C1 segment of cervical spinal cord (tissue), 14 donors: ENCODE measurements at places on chromosomes 5 and 9.
A peak's percentile ranks its signal among the peaks of the same experiment; 100 is the strongest.

- DNase-seq, result no peak
These were observed 182.6 kb upstream of the GNA14 start for GRCh38 chr9:77830618-77831285.

- DNase-seq, result no peak
These were observed 517.5 kb downstream of the EFNA5 start for GRCh38 chr5:107153283-107153682.

- peak; percentile 42 for DNase-seq
These were observed 2.0 kb downstream of the CD74 start for GRCh38 chr5:150410524-150411244.

- DNase-seq, result no peak
These were observed 2245.5 kb upstream of the WWC1 start for GRCh38 chr5:166045961-166046360.

GRCh38 chr9:117546894-117547678 lies 132.2 kb upstream of the ASTN2 start:
- no peak for DNase-seq

DNA sequence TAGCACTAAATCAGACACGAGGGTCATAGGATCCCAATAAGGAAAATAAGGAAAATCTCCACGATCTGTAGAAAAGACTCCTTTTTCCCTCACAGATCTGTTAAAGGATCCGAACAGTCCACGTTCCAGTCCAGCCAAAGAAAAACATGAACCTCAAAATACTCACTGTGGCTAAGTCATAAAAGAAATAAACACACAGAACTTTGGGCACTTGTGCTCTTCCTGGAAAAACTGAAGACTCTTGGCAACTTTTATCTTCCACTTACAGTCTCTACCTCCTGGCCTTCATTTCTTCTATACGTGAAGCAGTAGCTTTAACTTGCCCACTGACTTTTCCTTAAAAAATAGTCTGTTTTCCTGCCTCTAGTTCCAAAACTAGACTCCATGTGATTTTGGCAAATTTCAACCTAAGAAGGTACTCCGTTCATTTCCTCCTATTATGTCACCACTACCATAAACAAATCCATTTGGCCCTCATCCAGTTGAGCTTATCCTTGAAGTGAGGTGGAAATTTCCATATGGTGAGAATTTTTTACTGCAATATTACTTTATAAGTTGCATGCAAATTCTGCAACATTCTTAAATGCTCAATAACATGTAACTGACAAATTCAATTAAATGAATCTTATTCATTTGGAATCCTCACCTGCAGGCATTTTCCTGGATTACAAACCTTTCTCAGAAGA lies 5.3 kb upstream of the LHFPL2 start:
- no peak for DNase-seq

DNA sequence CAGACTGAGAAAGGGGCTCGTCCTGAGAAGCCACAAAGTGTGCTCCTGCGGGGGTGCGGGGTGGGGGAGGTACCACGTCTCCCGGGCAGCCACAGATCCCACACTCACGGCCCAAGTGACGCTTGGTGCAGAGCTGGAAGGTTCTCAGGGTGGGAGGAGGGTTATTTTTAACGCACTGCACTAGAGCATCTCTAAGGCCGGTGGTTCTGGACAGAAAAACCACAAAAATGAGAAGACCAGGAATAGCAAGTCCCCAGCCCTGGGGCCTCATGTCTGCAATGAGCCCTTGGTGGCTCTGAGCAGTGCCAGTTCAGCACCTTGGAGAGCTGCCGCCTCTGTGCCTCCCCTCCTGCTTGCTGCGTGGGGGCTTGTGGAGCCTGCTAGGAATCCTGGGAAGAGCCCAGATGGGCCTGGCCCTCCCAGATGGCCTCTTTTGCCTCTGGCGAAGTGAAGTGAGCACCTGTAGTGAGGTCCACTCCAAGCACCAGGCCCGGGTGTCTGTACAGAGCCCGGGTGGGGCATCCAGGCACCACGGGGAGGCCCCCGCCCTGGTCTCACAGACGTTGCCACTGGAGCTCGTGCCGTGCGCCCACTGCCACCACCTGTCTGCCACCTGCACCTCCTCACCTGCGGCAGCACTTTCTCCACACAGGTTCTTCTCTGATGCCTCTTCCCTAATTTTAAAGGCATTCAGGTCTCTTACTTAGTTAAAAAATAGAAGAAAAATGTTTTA lies 48.9 kb upstream of the CACNA1B start:
- no peak for DNase-seq

DNA sequence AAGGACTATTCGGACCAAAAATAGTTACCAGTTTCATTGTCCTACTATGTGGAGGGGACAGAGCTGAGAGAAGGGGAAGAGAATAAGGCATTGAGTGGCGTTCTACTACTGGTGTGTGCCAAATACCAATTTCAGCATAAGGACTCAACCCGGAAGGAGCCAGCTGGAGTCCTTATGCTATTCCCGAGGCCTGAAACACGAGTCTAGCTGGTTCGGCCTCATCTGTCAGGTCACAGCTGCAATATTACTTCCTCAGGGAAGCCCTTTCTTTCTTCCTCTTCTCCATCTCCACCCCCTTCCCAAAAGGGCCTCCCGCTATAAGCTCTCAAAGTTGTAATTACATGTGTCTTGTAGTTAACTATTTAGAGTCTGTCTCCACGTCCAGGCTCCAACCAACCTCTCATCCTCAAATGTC lies 20.5 kb upstream of the FER start:
- DNase-seq, result peak; percentile 11

DNA sequence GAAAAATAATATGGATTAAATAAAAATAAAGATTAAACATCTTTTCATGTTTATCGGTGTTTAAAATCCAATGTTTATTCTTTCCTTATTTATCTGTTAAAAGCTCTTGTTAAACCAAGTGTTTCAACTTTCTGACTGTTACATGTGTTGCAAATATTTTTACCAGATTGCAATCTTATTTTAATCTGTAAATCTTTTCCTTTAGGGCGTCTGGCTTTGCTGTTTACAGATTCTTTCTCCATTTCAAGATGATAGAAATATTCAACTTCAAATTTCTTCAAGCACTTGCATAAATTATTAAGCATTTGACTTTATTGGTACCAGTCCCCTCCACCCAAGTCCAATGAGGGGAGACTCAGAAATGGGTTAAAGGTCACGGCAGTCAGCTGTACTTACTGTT lies 16.9 kb upstream of the ABCA1 start:
- DNase-seq, result no peak

- no peak for DNase-seq
These were observed 104.3 kb downstream of the SAXO1 start for GRCh38 chr9:18928711-18929110.

DNA sequence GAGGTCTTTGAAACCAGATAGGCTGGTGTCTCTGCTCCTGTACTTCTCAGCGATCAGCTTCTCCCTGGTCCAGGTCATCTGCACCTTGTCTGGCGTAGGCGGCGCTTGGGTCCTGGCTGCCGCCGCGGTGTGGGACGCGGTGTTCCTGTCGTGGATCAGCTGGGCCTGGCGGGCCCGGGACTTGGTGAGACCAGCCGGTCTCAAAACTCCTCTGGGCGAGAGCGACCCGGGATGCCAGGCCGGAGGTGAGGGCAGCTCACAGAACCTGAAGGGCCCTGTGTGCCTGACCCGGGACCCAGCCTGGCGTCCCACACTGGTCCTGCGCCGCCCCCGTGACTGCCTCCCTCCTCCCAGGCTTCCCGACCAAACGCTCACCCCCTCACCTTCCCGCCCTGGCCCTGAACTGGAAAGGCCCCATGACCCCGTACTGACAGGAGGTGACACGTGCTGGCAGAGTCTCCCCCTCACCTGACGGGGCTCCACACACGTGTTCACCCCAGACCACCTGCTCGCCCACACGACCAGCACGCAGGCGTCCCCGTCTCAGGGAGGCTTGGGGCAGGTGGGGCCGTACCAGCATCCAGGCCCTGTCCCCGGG lies 49.0 kb downstream of the NKD2 start:
- no peak for DNase-seq

DNA sequence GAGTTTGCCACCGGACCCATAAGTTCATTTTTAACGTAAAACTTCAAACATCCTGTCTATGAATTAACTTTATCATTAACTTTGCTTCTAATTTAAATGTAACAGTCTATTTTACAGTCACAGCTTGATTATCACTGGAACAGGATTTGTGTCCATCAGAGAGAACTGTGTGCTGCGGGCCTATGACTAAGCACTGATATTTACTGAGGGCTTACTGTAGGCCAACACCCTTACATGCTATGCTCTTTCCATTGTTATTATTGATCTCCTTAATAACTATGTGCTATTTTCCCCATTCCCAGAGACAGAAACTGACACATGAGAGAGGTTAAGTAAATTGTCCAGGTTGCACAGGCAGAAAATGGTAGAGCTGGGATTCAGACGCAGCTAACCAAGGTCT lies 24.0 kb upstream of the GPR151 start:
- DNase-seq, result no peak

DNA sequence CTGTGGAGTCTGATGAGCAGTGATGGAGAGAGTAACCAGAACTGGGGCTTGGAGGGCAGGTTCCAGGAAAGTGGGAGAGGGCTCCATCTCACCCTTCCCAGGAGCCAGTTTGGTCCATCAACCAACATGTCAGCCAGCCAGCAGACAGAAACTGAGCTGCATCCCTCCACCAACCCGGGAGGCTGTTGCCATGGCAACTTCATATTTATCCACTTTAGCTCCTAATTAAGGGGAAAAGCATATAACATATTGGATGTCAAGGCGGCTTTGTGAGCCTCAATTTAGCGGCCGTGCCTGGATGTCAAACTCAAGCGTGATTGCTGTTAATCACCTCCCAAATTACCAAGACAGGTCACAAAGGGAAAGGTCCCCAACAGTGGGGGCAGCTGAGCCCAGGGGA lies 81.5 kb upstream of the ARAP3 start:
- DNase-seq, result no peak

DNA sequence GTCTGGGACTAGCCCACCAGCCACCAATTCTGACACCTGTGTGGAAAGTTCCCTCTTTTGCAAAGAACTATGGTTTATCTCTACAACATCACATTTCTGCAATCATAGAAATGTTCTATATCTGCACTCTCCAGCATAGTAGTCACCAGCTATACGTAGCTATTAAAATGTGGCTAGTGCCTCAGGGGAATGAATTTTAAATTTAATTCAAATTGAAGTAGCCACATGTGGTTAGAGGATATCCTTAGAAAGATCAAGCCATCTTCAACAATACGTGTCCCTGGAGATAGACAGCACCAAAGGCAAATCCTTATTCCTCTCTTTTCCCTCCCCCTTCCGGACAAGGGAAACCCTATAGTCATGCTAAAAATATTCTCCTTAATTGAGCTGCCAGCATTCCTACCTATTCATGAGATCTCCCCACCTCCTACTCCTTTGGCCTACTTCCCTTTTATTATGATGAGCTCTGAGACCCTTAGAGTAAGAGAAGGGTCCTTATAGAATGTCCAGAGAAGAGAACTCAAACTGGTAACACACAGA lies 11.1 kb downstream of the LCP2 start:
- no peak for DNase-seq

DNA sequence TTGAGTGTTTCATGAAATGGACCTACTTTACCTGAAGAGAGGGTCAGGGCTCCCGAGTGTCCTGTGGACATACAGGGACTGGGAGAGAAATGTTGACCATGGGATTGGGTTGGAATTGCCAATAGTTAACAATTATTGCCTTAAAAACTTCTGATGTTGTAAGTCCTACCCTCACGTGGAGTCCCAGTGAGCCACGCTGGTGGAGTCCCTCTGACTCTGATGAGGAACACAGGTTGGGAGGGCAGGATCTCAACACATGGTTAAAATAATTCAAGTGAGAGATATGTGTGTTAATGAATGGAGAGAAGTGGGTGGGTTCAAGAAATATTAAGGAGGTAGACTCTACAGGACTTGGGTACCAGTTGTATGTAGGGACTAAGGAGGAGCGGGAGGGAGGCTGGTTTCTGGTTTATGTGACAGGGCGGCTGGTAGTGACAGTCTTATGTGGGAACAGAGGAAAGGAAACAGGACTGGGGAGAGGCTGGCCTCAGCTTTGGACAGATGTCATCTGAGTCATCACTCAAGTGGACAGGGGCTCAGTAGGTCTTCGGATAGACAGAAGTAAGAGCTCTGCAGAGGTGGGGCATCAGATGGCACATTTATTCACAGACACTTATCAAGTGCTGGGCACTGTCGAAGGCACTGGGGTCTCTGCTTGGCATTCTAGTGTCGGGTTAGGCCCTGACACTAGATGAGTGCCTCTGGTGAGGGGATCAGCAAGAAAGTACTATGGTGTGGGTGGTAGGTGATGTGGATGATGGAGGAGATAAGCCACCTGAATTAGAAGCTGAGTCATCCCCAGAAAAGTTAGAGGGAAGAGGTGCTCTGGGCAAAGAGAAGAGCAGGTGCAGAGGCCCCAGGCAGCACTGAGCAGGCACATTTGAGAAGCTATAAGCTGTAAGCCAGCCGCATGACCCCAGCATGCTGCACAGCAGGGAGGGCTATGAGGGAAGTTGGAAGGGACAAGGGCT lies 27.2 kb downstream of the MAML1 start:
- DNase-seq, result no peak

DNA sequence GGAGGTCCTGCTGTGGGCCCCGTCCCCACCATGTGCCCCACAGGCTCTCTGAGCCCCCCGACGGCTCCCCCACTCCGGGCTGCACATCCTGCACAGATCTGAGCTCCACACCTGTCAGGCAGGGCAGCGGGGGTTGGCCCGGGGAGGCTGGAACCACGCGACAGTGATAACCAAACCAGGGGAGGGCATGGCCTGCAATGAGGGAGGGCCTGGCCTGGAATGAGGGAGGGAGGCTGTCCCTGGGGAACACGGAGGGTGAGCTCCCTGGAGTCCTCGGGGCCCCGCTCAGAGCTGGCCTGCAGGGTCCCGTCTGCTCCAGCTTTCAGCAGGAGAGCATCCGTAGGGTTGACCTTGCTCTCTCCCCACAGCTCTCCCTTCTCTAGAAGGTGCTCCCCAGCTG lies 30.5 kb downstream of the SLC9A3 start:
- DNase-seq, result no peak

- no peak for DNase-seq
These were observed 140.2 kb downstream of the EMB start for GRCh38 chr5:50300878-50301277.

GRCh38 chr5:39082995-39083394 lies 8.8 kb upstream of the RICTOR start:
- no peak for DNase-seq

DNA sequence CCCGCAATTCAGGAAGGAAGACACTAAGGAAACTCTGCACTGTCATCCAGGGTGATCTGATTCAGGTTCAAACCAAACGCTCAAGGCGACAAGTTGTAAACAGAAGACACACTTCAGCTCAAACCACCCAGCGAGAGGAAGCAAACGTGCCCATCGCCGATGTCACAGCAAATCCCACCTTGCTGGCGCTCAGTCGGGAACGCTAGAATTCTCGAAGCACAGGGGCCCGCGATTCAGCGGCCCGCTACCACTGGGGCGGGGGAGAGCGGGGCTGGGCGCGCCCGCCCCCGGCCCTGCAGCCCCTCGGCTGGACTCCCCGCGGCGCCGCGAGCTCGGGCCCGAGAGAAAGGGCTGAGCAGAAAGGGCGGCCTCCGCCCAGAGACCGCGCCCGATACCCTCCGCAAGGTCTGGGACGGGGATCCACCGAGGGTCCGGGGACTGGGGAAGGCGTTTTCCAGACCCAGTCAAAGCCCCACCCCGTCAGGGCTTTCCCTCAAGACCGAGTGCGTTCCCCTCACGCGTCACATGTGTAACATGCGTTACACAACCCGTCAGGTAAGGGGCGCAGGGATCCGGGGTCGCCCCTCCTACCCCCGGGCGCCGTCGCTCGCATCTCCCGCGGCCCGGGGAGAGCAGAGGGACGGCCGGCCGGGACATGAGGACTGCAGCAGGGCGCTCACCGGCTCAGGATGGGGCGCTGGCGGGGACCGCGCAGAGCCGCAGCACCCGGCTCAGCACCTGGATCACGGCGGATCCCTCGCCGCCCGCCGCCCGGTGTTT lies 469 bp downstream of the AGTPBP1 start:
- peak; percentile 58 for DNase-seq
